ENCODE measurements at places on chromosomes 3 and 15.

- no peak for DNase-seq
Measured at GRCh38 chr15:85890620-85890980, 95.9 kb upstream of the KLHL25 start.

DNA sequence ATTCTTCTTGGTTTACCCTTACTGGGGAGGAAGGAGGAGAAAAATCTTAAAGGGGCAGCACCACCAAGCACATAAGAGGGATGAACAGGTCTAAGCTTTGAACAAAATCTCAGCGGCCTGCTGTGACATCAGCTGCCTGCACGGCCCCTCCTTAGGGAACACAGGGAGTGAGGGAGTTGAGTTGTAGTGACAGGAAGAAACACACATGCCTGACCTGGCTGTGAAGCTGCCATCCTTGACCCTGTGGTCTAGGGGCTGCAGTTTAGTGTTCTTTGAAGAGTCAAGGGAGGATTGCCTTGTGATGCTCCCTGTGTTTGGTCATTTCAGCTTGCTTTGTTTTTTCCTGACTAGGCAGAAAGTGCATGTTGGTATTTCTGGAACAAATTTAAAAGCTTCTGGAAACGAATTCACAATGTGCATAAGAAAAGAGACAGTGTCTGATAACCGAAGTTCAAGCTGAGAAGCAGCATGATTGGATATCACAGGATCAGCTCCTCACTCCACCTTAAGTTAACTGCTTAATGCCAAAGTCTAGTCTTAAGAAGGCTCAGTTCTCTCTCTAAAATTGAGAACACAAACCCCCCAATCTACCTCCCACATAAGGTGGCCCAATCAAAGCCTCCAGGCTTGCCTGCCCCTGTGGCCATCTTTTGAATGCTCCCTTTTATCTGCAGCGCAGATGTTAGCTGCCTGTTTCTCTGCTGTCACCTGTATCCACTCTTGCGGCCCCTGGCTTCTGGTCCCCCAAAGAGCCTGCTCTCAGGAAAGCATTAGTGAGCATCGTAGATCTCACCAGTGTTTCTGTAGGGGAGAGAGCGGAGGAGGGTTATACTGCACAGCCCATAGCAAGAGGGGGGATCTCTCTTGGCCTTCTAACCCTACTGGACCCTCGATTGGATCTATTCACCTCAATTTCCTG is 82.2 kb downstream of the SCN11A start:
- no peak for DNase-seq

DNA sequence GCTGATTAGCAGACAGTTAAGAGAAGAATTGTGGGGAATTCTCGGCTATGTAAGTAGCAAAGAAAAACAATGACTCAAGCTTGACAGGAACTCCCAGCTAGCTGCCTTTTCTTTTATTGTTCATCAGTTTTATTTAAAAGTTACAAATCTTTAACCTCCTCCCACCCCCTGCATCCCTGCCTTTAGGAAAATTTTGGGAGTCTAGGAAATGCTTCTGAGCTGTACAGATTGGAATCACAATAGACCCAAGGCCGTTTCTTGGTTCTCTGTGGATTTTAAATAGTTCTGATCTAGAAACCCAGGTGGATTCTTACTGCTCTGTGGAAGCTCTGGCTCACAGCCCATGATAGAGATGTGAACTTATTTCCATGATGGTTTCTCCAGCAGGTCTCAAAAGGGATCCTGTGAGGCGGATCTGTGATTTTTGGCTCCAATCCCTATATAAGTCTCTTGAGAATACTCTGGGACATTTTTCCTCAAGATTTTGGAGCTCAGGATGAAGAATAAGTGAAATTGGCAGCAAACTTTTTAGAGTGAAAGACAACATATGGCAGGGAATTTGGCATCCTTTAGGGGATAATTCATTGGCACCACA is 312.3 kb downstream of the EPHA3 start:
- no peak for DNase-seq

- DNase-seq: no peak
Measured at GRCh38 chr3:185585518-185585858, 607 bp upstream of the SENP2 start.
